Activated CD8-positive, alpha-beta memory T cell treated with anti-CD3 and anti-CD28 coated beads for 1 hour (primary cell): ENCODE measurements at places on chromosomes 4 and X.

GRCh38 chrX:53900623-53901022 lies 143.7 kb downstream of the PHF8 start:
- no peak for DNase-seq

DNA sequence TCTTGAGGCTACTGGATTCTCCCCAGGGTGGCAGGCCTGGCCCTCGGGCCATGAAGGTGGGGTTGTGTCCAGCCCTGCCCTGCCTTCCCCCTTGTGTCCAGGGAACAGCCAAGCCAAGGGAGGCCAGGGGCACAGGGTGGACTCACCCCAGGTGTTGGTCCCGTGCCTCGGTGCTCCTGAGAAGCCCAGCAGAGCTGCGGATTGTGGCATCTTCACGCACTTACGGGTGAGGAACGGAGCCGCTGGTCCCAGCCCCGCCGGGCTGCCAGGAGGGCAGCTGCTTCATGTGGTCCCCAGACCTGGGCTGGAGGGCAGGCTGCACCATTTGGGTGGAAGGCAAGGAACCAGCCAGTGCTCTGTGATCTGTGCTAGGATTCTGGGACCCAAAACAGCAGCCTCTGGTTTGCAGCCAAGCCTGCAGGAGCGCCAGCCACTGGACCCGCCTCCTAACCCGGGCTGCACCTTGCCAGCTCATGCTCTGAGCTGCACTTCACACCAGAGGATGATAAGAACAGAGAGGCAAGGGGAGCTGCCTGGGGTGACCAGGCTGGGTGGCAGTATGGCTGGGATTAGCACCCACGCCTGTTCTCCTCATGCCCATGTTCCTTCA lies 36.1 kb upstream of the HMX1 start:
- no peak for DNase-seq

DNA sequence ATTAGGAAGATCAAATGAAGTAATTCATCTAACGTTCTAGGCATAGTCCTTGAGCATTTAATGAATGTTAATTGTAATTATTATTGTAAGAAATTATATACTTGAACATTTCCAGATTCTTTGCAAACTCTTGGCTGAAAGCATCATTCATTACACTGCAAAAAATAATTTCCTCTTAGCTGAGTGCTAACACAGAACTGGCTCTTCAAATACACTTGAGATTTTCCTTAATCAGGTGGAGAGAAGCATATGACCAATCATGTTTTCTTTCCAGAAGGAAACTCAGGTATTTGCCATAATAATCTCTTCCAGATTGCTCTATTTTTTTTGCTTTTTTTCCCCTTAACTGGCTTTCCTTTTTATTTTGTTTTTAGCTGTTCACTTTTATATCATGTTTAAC lies 42.5 kb downstream of the SLC39A8 start:
- no peak for DNase-seq

DNA sequence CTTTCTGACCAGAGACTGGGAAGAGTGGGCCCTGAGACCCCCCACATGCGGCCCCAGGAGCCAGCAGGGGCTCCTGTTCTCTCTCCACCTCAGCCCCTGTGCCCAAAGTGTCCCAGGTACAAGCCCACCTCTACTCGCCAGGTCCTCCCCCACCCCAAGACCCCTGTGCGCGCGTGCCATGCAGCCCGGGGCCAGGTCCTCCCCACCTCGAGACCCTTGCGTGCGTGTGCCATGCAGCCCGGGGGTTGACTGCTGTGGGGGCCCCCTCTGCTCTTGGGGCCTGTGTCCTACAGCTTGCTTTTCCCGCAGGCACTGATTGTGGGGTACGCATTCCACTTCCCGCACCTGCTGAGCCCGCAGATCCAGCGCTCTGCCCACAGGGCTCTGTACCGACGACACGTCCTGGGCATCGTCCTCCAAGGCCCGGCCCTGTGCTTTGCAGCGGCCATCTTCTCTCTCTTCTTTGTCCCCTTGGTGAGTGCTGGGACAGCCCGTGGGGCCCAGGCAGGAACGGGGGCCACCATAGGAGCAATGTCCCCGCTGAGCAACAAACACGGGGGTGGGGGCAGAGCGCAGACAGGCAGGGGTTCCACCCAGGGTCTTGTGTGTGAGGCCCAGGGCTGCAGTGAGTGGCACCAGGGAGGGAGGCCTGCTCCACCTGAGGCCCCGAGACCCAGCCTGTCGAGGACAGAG lies 20.3 kb downstream of the DGKQ start:
- DNase-seq: no peak

GRCh38 chrX:41802958-41803357 lies 79.0 kb downstream of the GPR82 start:
- DNase-seq: no peak

GRCh38 chr4:158778156-158778711 lies 9.4 kb downstream of the FNIP2 start:
- no peak for DNase-seq

GRCh38 chr4:93319041-93319440 lies 509.5 kb upstream of the ATOH1 start:
- DNase-seq: no peak

GRCh38 chrX:34879346-34879745 lies 63.2 kb upstream of the FAM47B start:
- no peak for DNase-seq

DNA sequence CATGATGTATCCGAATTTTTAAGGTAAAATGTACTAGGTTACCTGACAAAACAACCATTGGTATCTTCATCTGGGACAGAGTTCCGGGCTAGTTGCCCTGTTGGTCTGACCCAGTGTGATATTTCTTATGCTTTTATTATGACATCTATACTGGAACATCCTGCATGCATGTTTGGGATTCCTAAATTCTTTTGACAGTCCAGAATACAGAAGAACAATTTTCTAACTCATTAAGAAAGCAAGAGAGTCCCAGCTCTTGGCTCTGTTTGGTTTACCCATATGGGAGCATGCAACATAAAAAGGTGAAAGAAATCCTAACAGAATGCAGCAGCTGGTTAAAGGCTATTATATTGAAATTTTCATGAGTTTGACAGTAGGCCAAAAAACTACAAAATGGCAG lies 247.7 kb upstream of the FTHL17 start:
- no peak for DNase-seq

- DNase-seq: no peak
Observed at GRCh38 chrX:86148594-86148993, 343 bp downstream of the DACH2 start.
